Suppressor macrophage (primary cell): ENCODE measurements at places on chromosomes 5 and 9.

GRCh38 chr5:119048246-119048645, 22.6 kb upstream of the DMXL1 start:
- DNase-seq, result no peak

DNA sequence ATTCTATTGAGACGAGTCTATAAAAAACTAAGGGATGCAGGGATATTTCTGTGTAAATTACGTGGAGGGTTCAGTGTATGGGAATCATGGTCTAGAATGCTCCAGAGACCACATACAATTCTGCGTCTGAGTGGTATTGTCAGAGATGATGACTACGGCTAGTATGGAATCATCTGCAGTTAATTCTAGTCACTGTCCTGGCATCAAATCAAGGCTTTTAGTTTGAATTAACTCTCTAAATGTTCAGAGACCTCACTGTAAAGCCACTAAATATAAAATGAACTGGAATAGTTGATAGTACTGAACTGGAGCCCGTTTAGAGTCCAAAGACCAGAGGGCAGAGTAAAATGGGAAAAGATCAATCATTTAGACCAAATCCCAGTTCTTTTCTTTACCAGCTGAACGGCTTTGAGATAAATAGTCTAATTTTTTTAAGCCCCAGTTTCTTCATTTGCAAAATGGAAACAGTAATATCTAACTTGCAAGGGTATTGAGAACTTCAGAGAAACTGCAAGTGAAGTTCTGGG, 599.8 kb downstream of the EBF1 start:
- no peak for DNase-seq

DNA sequence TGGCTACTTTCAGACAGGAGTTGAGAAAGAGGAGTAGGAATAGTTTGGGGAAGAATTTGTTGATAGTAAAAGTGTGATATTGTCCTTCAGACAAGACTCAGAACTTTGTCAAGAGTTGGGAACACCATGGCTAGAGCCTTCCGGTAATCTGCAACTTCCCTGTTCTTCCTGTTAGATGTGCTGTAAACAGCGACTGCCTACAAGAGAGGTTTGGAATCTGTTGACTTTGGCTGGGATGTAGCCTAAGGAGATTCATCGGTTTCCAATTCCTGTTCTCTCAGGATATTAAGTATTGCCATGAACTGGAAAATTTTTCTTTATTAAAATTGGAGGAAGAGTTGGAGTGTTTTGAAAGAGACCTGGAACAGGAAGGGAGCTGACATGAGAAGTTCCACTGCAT, 43.9 kb downstream of the ARHGAP26 start:
- peak; percentile 38 for DNase-seq

DNA sequence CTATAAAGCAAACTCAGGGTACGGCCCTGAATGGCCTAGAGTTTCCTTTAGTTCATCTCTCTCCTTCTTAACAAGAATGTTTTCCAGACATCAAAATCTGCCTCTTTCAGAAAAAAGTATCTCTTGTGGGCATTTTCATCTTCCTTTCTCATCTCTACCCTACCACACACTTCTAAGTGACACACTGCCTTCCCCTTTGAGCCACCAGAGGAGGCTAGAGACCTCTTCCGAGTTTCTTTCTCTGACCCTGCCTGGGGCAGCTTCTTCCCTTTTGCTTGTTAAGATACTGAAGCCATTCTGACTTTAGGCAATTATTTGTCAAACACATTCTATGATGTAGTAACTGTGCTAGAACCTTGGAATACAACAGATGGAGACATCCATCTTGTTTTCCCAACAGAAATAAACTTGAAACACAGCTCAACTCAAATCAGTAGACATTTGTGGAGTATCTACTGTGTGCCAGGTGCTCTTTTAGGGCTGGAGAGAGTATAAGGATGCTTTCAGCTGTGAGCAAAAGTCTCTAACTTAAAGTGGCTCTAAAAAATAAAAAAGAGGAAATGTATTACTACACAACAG, 8.6 kb upstream of the SV2C start:
- peak; percentile 72 for DNase-seq

DNA sequence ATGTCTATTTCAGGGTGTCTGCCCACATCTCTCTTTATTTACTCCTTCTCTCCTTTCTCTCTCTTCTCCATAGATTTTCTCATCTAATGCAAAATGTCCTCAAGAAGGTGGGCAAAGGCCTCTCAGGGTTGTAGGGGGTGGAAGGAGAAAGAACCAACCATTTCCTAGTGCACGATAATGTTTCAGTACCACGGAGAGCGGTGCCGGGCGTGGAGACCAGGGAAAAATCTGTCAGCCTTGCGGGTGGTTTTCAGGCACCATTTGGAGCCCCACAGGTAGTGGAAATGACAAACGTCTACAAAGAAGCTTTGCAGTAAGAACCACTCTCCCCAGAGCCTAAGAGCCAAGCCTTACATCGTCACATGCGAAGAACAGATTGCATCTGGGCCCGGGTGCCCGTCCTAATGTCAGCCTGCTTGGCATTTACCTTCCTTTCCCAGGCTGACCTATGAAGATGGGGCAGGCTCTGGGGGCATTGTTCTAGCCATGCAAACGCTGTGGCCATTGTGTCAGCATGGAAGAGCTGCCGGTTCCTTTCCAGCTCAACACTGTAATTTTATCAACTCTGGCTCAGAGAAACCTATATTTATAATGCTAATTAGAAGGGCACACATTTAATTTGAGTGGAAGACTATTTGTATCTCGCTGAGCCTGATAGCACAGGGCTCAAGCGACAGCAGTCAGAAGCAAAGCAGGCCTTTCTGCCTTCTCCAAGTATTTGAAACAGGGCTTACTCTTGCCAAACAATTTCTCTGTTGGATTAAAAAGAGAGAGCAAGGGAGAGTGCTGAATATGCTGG, 430.1 kb upstream of the WWC1 start:
- DNase-seq, result peak; percentile 43

- peak; percentile 26 for DNase-seq
These were observed 61.7 kb upstream of the IFNK start for GRCh38 chr9:27462434-27462833.
